Type B pancreatic cell (in vitro differentiated cells): ENCODE measurements at places on chromosomes 1 and 21. TPM values are rescaled to one million over a fixed set of nuclear protein-coding genes. Genes with fewer than 3 reads are reported as not detected.

DNA sequence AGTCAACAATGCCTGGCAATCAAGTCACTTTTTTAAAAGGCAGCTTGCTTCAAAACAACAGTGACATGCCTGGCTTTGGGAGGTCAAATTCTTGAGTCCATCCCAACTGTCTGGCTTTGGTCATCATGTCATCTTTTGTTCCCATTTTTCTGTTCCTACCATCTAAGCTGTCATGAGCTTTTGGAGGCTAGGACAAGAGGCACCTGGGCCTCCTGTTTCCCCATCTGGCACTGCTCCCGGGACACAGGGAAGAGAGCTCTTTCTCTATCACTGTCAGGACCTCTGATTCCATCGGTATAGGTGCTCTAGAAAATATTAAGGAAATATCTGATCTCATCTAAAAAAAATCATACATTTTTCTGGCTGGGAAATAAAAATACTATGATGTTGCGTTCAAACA, 156.3 kb downstream of the CLIC6 start:
- peak; percentile 8 for DNase-seq

GRCh38 chr1:164604541-164604940, 45.6 kb downstream of the PBX1 start:
- no peak for DNase-seq

- DNase-seq = no peak
Measured at GRCh38 chr1:24096009-24096738, 15.8 kb downstream of the MYOM3 start.

DNA sequence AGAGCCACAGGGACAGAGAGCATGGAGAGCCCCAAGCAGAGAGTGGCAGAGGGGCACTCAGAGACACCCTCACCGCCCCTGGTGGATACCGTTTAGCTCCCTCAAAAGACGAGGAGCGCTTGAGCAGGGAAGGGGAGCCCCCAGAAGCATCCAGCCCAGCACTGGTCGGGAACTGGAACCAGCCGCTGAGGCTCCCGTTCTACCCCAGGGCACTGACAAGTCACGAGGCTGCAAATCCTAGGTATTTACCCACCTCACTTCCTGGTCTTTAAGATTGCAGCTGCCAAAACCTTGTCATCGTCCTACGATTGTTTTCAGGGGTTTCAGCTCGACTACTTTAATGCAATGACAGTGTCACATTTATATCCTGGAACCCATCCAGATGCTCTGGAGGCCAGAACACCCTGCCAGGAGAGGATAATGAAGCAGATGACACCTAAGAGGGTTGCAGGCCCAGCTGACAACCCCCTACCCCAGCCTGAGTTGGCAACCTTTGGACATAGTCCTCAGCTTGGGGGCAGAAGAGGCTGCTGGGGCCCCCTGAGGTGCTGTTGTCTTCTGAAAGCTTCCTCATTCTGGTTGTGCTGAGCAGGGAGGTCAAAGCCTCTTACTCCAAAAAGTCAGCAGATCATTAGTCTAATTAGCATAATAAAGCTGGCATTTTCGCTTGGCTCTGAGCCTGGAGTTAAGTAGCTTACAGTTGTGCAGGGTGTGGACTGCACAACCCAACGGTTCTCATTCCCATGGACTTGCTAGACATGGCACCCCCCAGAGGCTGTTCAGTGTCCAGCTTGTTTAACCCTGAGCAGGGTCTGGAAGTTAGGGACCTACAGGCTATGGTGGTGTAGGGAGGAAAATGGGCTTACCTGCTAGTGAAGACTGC, 20.6 kb upstream of the BACE2 start:
- DNase-seq = no peak

TAL1 gene
- total RNA-seq = not detected in 2 replicates

NBPF20 gene
- total RNA-seq = 2.0 and 4.3 TPM in 2 replicates

DNA sequence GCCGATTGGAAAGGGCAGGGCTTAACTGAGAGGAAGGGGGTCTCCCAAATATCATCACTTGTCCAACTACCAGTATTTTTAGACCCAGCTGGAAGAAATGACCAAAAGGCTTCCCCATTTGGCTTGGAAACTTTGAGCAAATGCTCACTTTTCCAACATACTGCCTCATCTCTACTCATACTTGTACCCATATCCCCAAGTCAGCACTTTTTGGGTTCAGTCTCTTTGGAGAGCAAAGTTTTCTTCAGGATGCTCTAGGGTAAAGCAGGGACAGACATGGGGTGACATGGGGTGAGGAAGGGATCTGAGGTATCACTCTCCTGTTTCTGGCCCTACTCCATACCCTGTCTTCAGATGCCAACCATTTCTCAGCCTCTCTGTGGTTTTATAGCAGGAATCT, 27.2 kb downstream of the LRRN2 start:
- DNase-seq = no peak

- no peak for DNase-seq
Measured at GRCh38 chr1:38730511-38731397, 128.8 kb downstream of the RRAGC start.

DNA sequence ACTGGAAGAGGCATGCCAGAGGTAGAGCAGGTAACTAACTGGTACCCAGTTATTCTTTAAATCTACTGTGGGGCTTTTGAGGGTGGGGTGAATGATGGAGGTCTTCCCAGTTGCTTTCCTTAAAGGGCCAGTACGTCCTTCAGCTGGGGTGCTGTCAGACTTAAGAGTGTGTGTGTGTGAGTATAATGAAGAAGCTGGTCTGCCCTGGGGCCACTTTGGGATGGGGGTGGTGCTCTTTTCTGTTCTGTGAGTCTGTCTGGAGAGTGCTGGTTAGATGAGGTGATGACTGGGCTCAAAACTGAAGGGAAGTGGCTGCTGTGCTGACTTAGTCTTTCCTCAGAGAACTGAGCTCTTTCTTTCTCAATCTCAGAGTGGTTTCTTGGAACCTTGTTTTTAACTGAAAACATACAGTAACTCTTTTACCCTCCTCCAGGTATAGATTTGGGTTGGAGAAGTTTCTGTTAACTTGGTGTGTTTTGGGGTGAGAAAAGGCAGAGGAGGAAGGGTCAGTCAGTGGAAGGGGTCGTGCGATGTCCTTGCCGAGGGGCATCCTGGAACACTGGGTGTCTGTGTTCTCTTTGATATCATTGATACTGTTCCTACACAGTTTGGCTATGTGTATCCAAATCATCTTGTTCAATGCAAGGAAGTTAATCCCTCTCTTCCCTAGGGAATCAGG, 746 bp downstream of the MACF1 start:
- DNase-seq = no peak

- no peak for DNase-seq
Measured at GRCh38 chr1:61092642-61093041, 10.3 kb downstream of the NFIA start.

VCAM1 gene
- 0.74 and 37.0 TPM in 2 replicates for total RNA-seq

DNA sequence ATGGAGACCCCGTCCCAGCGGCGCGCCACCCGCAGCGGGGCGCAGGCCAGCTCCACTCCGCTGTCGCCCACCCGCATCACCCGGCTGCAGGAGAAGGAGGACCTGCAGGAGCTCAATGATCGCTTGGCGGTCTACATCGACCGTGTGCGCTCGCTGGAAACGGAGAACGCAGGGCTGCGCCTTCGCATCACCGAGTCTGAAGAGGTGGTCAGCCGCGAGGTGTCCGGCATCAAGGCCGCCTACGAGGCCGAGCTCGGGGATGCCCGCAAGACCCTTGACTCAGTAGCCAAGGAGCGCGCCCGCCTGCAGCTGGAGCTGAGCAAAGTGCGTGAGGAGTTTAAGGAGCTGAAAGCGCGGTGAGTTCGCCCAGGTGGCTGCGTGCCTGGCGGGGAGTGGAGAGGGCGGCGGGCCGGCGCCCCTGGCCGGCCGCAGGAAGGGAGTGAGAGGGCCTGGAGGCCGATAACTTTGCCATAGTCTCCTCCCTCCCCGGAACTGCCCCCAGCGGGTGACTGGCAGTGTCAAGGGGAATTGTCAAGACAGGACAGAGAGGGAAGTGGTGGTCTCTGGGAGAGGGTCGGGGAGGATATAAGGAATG, 505 bp downstream of the LMNA start:
- DNase-seq = no peak

- DNase-seq = no peak
Measured at GRCh38 chr21:37072274-37072987, 440 bp downstream of the PIGP start.

RAB25 gene
- 97.9 and 294 TPM in 2 replicates for total RNA-seq

DNA sequence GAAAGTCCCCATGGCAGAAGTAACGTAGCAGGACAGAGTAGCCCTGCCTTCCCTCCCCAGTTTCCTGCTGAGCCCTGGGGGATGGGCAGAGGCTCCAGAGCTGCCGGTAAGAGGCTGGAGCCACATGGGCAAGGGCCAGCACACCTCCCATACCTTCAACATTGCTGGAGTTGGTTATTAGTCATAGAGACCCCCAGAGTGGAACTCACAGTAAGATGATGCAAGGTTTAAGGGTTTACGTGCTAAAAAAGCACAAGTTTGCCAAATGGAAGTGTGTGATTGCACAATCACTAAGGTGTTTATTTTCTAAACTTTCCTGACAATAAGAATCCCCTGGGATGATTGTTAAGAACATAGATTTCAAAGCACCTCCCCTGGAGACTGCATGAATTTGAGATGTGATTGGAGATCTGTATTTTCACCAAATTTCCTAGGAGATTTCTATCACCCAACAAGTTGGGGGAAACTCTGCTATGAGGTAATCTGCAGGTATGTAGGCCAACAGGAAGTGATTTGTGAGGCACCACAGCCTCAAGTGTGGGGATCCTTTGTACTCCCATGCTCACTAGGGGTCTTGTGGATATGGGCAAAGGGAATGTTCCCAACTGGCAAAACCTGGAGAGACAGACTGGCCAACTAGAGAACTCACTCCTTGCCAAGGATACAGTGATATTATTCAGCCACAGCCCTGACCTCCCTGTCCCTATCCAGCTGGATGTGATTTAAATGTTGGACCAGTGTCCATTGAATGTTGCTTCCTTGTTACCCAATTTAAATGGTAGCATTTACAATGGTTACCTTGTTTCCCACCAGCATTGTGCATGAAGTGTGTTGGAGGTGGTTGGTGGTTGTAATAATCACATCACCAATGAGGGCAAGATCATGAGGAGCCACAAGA, 37.1 kb upstream of the CSF1 start:
- DNase-seq = no peak

NECTIN4 gene
- 57.7 and 193 TPM in 2 replicates for total RNA-seq

- no peak for DNase-seq
Measured at GRCh38 chr21:38992737-38993136, 187.0 kb downstream of the ETS2 start.

DNA sequence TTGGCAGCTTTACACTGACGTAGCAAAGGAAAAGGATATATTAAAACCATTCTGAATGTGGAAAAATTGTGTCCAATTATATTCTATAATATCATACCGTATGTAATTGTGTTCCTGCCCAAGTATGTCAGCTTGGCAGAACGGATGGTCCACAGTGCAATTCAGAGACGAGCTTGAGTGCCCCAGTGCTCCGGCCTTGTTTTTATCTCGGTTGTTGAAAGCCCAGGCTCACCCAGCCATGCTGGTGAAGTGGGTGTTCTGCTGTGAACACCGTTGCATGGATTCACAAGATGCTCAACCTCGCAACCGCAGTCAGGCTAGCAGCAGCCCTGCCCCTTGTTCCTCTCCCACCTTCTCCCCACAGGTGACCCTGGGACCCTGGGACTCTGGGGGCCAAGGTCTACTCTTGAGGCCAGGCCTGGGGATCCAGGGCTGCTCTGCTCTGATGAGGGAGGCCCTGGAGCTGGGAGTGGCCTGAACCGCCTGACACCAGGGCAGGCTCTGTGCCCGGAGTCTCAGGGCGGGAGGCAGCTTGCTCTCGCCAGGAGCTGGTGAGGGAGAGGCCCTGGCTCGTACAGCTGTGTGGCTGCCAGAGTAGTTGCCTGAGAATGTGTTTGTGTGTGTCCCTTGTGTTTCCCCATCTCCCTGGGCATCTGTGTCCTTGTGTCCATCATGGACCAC, 11.2 kb downstream of the PTPRF start:
- no peak for DNase-seq

GRCh38 chr1:1352786-1353388, 3.7 kb upstream of the DVL1 start:
- DNase-seq = no peak

- DNase-seq = no peak
Measured at GRCh38 chr1:24266998-24267397, 52.2 kb upstream of the GRHL3 start.

NDUFS2 gene
- total RNA-seq = 93.1 and 97.4 TPM in 2 replicates

- no peak for DNase-seq
Measured at GRCh38 chr1:147281950-147282349, 39.5 kb downstream of the CHD1L start.

CACHD1 gene
- total RNA-seq = 9.6 and 44.6 TPM in 2 replicates

DNA sequence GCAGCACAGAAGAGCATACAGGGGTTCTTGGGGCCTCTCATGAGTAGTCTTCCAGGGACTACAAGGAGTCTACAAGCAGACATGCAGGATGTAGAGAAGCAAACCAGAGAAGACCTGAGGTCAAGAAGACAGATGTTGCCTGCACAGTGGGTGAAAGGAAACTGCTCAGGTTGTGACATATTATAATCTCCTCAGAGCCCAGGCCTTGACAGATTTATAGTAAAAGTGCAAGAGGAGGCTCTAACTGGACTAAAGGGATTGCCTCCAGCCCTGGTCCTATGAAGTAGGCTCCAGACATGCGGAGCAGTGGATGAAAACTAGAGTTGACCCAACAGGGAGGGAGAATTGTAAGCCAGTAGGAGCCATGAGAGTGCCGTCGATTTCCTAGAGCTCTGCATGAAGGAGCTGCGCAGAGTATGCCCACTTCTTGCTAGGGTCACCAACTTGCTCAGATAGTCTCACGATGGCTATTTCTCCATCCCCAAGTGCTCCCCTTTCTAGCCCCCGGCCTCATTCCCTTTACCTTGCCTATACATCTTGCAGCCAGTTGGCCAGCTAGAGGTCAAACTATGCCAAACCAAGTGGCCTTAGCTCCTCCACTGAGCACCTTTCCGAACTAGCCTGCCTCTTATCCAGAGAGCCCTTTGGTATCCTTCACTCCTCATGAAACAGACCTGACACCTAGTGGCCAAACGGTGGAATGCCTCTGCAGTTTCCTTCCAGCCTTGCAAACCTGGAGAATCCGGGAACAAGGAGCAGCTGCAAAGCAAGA, 36.2 kb upstream of the IPO9 start:
- peak; percentile 79 for DNase-seq

GRCh38 chr1:20380616-20381035, 90.0 kb downstream of the VWA5B1 start:
- DNase-seq = no peak

ELF3 gene
- total RNA-seq = 237 and 498 TPM in 2 replicates

- no peak for DNase-seq
Measured at GRCh38 chr1:151940541-151940940, 31.2 kb upstream of the THEM4 start.

RAD54L gene
- total RNA-seq = 9.6 and 22.9 TPM in 2 replicates

GRCh38 chr1:192807211-192808162, 1.4 kb upstream of the RGS2 start:
- DNase-seq = no peak
